Renal cortical epithelial cell (primary cell): ENCODE measurements at places on chromosomes 4 and X.

- DNase-seq, result no peak
Observed at GRCh38 chr4:188214861-188215260, 75.6 kb downstream of the TRIML1 start.

GRCh38 chrX:38868941-38869401, 67.7 kb downstream of the MID1IP1 start:
- DNase-seq, result peak; percentile 49

GRCh38 chrX:22300130-22300529, 27.4 kb downstream of the CBLL2 start:
- DNase-seq, result peak; percentile 75

DNA sequence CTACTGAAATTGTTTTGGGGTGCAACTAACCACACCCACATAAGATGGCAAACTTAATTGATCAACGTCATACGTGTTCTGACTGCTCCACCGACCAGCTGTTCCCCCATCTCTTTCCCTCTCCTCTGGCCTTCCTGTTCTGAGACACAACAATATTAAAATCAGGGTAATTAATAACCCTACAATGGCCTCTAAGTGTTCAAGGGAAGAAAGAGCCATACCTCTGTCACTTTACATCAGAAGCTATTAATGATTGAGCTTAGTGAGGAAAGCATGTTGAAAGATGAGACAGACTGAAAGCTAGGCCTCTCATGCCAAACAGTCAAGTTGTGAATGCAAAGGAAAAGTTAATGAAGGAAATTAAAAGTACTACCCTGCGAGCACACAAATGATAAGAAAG, 173.9 kb upstream of the FTHL17 start:
- DNase-seq, result no peak

- DNase-seq, result no peak
Observed at GRCh38 chrX:44871114-44871645, 1.8 kb upstream of the KDM6A start.

DNA sequence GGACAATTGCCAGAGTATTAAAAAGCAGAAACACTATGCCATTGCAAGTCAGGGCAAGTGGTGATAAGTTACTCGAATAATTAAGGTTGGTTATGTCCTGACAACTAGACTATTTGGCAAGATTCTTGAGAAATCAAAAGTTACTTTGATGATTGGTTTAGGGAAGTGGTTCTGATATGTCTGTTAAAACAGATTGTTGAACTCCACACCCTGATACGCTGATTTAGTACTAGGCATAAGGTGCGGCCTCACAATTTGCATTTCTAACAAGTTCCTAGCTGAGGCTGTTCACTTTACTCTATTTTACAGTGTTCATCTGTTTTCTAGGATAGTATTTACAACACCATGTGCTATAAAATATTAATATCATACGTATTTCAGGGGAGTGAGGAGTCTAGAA, 12.5 kb downstream of the GABRA4 start:
- no peak for DNase-seq

- DNase-seq, result peak; percentile 84
Observed at GRCh38 chr4:48237996-48238645, 31.5 kb downstream of the TEC start.

DNA sequence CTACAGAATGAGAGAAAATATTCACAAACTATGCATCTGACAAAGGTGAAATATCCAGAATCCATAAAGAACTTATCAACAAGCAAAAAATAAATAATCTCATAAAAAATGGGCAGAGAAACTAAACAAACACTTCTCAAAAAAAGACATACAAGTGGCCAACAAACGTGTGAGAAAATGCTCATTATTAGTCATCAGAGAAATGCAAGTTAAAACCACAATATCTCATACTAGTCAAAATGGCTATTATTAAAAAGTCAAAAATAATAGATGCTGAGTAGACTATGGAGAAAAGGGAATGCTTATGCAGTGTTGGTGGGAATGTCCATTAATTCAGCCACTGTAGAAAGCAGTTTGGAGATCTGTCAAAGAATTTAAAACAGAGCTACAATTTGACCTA, 533.3 kb downstream of the TMA16 start:
- no peak for DNase-seq

- peak; percentile 16 for DNase-seq
Observed at GRCh38 chr4:151114986-151115385, 15.6 kb downstream of the RPS3A start.

- no peak for DNase-seq
Observed at GRCh38 chr4:125011646-125012045, 299.1 kb upstream of the ANKRD50 start.

DNA sequence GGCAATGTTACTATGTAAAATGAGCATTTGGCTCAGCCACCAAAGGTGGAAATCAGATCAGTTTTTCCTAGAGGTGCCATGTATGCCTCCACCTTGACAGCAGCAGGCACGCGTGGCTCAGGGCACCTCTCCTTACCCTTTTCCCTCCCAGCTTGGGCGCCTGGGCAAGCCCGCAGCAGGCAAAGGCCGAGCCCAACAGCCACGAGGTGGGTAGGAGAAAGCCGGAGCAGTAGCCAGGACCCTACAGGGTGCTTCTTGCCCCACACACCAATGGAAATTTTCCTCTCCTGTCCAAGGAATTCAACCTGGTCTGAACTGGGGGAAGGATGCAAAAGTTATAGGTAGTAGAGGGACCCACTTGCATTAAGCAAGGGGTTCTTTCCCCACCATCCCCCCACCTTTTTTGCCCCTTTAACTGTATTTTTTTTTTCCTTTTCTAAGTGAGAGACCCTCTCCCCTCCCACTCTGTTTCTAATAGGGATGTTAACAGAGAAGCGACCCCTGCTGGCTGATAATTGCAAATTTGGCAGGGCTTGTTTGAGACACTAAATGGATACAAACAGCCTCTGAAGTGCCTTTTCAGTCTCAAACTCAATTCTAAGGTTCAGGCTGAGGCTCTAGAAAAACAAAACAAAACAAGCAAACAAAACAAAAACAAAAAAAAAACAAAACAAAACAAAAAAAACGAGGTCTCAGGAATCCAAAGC, 895.1 kb downstream of the PCDH18 start:
- peak; percentile 18 for DNase-seq

DNA sequence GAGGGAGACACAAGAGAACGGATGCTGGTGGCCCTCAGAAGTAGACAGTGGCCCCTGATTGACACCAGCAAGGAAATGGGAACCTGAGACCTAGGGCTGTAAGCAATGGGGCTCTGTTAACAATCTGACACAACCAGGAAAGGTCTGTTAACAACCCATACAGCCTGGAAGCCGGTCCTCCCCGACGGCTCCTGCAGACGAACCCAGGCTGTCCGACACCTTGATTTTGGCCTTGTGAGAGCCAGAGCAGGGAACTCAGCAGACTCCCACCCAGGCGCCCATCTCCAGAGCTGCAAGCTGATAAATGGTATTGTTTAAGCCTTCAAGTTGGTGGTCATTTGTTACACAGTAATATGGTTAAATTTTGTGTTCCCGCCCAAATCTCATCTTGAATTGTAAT, 10.2 kb upstream of the CYTL1 start:
- DNase-seq, result no peak

GRCh38 chr4:1297456-1298325, 8.0 kb downstream of the MAEA start:
- no peak for DNase-seq

DNA sequence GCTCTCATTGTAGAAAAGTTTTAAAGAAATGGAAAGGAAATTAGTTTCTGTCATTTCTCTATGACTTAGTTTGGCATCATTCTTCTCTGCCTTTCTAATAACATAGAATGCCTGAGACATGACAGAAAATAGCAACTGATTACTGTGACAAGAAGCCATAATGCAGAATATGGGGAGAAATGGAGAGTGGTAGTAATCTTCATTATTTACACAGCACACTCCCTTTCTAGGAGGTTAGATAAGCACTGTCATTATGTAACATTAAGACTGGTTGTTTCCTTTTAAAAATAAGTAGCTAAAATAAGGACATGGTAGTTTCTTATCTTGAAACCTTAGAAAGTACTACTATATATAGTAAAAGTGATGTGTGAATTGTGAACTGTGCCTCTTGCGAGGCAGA, 1227.9 kb upstream of the PABPC4L start:
- DNase-seq, result no peak

DNA sequence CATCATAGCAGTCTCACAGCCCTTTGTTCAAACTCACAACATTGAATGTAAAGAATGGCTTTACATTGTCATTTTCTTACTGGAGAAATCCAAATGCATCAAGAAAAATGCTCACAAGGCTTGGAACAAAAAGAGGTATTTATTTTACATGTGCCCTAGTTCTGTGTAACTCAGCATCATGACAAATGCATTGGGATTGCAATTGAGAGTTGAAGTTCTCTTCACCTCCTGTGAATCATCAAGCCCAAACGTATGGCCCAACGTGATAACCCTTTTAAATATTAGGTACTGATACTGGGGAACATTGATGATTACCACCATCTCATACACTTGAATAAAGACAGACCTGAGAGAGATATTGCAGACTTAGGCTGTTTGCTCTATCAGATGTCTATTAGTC, 61.6 kb downstream of the GASK1B start:
- no peak for DNase-seq

GRCh38 chr4:182705389-182705788, 211.8 kb downstream of the DCTD start:
- DNase-seq, result no peak
